Right ventricle myocardium inferior (tissue), 1 donor: ENCODE measurements at places on chromosomes 12 and 14.

DNA sequence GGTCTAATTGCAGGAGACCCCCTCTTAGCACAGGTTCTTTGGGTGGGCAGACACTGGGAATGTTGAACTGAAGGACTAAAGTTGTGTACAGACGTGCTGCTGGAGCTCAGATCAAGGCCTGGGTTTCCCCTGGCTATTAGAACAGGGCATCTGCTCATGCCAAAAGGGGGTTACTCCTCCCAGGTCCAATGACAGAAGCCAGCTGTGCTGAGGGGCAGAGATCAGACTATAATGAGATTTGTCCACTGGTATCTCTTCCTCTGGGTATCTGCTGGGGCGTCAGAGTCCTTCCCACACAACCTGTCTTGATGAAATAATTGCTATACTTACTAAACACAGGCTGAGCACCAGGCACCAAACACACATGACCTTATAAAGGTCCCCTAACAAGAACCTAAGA is 42.6 kb downstream of the LTBP2 start:
- no peak for DNase-seq

DNA sequence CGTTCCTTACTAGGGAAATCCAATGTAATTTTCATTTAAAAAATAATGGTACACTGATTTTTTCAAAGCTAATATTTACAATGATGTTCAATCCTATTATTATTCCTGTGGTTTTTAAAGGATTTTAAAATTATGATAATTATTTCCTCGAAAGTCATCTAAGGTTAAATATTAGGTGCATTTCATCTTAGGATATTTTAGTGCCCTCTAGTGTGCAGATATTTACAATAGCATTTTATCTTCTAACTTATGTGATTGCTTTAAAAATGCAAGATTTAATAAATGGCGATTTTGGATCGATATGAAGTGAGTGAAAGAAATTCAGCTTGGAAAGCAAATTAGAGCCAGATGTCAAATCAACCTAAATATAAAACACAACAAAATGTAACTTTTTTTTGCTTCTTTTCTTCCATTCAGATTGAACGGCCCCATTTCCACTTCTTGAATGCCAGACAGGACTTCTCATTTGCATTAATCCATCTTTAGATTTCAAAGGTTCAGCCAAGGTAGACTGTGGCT is 293.5 kb downstream of the SLC6A15 start:
- DNase-seq, result no peak

GRCh38 chr12:79326222-79326621 is 364.5 kb downstream of the PAWR start:
- no peak for DNase-seq

DNA sequence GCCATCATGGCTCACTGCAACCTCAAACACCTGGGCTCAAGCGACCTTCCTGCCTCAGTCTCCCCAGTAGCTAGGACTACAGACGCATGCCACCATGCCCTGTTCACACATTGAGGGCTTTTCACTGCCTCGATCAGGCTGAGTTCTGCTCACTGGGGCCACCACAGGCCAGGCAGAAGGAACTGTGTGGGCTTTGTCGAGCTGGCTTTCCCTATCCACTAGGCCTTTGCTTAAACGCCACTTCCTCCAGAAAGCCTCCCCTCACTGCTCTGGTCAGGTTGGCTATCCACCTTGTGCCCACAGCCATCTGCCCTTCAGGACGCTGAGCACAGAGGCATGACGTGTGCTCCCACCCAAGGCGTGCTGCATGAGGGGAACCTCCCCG is 45.2 kb downstream of the MLXIP start:
- DNase-seq, result no peak

- DNase-seq, result no peak
Measured at GRCh38 chr12:99771659-99772058, 124.1 kb downstream of the GARIN6 start.

DNA sequence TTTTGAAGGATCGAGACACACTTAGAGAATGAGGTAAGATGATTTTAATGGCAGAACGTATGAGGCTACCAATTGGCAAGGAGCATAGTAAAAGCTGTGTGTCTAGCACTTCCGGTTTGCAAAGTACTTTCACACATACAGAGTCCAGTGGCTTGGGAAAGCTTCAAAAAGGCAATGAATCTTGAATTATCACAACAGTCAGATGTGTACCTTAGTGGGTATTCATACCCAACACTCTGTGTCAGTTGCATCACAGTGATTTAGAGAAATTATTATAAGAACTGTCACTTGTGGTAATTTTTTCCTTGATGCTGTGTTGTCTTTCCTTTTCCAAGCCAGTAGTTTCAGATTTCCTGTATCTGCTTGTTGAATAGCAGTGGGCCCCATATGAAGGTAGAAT is 424.1 kb downstream of the PCNX1 start:
- no peak for DNase-seq

DNA sequence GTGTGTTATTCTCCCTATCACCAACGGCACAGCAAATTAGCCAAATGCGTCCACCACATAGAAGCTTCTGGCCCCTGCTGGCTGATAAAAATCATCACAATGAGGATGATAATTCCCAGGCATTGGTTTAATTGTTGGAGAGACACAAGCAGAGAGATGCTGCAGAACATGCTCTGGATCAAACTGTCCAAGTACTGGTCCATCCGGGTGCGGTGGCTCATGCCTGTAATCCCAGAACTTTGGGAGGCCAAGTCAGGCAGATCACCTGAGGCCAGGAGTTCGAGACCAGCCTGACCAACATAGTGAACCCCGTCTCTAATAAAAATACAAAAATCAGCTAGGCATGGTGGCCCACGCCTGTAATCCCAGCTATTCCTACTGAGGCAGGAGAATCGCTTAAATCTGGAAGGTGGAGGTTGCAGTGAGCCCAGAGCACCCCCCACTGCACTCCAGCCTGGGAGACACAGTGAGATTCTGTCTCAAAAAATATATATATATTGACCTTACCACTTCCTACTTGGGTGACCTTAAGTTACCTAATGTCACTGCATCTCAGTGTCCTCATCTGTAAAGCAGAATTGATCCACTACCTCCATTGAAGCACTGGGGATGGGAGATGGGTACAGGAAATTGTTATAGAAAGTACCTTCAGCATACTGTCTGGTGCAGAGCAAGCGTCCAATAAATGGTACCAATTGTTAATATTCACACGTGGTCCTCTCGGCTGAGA is 83.7 kb upstream of the EGLN3 start:
- DNase-seq, result no peak

DNA sequence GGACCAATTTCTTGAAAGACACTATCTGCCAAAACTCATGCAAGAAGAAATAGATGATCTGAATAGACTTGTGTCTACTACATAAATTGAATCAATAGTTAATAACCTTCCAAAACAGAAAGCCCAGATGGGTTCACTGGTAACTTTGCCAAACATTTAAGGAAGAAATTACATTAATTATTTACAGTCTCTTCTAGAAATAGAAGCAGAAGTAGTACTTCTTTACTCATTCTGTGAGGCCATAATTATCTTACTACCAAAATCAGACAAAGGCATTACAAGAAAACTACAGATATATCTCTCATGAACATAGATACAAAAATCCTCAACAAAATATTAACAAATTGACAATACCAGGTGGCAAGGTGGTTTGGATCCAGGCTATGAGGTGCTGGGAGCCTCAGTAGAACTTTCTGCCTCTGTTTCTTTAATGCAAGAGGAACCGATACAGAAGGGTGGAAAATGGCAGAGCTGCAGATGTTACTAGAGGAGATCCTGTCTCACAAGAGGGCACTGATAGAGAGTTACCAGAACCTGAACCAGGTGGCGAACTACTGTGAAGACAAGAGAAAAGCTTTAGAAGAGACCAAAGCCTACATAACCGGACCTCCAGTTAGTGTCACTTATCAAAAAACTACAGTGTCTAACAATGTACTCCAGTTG is 33.7 kb upstream of the KTN1 start:
- no peak for DNase-seq

GRCh38 chr14:29815016-29815674 is 112.5 kb downstream of the PRKD1 start:
- DNase-seq, result no peak
